ENCODE measurements at places on chromosomes 2 and 18. TPM values are rescaled to one million over a fixed set of nuclear protein-coding genes. Genes with fewer than 3 reads are reported as not detected.

Gene KDSR
- 26.6 TPM for polyA plus RNA-seq

Gene STPG4
- polyA plus RNA-seq = not detected

Gene NGEF
- polyA plus RNA-seq = 0.54 TPM

Gene CSRNP3
- 0.38 TPM for polyA plus RNA-seq

Gene SULT1C4
- 2.7 TPM for polyA plus RNA-seq

Gene CD8B2
- polyA plus RNA-seq = 0.50 TPM

Gene CNOT9
- 12.1 TPM for polyA plus RNA-seq

Gene IL1R1
- 47.0 TPM for polyA plus RNA-seq

Gene LIMS3
- 4.7 TPM for polyA plus RNA-seq

Gene TMEM198
- 7.4 TPM for polyA plus RNA-seq

Gene CHST9
- not detected for polyA plus RNA-seq

Gene EFHD1
- 135 TPM for polyA plus RNA-seq

Gene APLF
- polyA plus RNA-seq = 1.3 TPM

Gene RBM44
- 1.4 TPM for polyA plus RNA-seq

Gene SLC9A2
- not detected for polyA plus RNA-seq

Gene SLC25A12
- polyA plus RNA-seq = 10.8 TPM

Gene CD207
- polyA plus RNA-seq = not detected

All from aorta (tissue), 5 donors.